ENCODE measurements at places on chromosomes 1 and 21.

DNA sequence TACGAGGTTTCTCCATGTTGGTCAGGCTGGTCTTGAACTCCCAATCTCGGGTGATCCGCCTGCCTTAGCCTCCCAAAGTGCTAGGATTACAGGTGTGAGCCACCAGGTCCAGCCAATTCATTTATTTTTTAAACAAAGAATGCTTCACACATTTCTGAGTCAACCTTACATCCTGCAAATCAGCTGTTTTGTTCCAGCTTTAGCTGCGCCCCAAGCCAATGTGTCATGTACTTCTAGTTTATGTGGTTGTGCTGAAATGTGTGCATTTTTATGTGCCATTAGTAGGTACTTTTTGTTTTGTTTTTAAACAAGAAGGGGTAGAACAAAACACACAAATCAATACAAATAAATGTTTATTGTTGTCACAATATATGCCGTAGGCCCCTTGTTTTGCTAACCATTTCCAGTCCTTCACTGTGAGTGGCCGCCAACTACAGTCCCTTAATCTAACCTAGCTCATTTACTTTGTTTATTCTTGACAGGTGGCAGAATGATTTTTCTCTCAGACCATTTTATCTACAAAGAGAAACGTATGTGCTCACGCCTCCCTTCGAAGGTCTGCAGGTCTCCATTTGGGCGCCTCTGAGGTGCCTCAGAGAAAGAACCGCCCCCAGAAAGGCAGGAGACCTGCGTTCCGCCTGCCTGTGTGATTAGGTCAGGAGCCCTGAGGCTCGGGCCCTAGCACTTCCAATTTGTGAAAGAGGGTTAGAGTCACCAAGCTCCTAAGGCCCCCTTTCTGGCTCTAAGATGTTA is 2.8 kb upstream of the CASQ2 start:
- no peak overlapping the region for H3K4me3 ChIP-seq
- H3K27ac ChIP-seq: no peak overlapping the region
- no peaks in the 10 kb centered on the region for H3K27me3 ChIP-seq
- H3K4me1 ChIP-seq: no peaks in the 10 kb centered on the region
- no peak for DNase-seq

DNA sequence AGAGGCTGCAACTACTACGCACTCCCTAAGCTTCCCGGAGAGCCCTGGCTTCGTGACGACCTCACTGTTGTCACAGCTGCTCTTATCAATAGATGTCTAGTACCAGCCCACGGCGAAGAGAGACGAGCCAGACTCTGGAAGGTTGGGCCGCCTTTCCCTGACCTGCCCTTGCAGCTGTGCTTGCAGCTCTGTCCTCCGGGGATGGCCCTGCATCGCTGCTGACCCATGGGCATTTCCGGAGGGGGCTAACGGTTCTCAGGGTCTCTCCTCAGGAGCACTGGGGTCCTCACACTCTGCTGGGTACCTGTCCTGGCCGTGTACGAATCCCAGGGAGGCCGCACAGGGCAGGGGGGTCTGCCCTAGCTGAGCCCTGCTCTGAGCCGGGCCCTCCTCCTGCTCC is 93.8 kb upstream of the COL6A1 start:
- peaks cover 6% of the 10 kb centered on the region for H3K4me1 ChIP-seq
- H3K27me3 ChIP-seq: no peaks in the 10 kb centered on the region
- DNase-seq: no peak
- no peak overlapping the region for H3K4me3 ChIP-seq

GRCh38 chr21:23496729-23497128 is 2110.6 kb downstream of the MRPL39 start:
- no peaks in the 10 kb centered on the region for H3K27me3 ChIP-seq
- H3K36me3 ChIP-seq: no peaks in the 10 kb centered on the region
- H3K4me1 ChIP-seq: no peaks in the 10 kb centered on the region
- H3K4me3 ChIP-seq: no peak overlapping the region
- no peak for DNase-seq
- no peak overlapping the region for H3K27ac ChIP-seq

DNA sequence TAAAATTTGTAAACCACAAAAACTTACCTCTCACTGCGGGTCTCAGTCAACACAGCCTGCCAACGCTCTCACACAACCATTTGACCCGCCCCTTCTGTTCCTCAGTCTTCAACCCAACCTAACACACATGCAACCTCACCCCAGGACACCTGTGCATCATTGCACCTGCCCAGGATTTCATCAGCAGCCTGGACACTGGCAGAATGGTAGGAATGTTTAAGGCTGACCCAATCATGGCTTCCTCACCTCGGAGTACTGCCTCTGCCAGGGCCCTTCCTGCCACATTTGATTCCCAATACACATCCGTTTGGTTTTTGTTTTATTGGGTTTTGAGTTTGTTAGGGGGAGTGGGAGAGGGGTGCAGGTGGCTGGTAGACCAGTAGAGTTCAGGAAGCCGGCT is 40.7 kb downstream of the TOMM20 start:
- peaks cover 11% of the 10 kb centered on the region for H3K4me1 ChIP-seq
- no peaks in the 10 kb centered on the region for H3K27me3 ChIP-seq
- no peaks in the 10 kb centered on the region for H3K36me3 ChIP-seq
- no peak overlapping the region for H3K27ac ChIP-seq

DNA sequence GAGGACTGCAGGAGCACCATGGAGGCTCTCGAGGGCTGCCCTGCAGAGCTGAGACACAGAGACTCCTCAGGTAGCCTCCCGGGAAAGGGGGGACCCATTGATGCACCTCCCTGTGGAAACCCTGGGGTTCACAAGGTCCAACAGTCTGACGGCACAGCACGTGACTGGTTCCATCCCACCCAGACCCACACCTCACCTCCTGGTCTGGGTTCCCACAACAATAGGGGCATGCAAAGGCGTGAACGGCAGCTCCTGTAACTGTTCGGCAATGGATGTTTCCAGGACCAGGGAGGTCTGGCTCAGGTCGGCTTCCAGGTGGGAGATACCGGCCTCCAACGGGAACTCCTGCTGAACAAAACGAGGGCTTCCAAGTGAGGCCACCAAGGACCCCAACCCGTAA is 86.8 kb downstream of the NPHP4 start:
- H3K27ac ChIP-seq: no peak overlapping the region
- H3K4me1 ChIP-seq: no peaks in the 10 kb centered on the region
- no peak for DNase-seq
- no peak overlapping the region for H3K4me3 ChIP-seq

All from upper lobe of left lung (tissue), 6 donors.